ENCODE measurements at places on chromosomes 12 and 14.

DNA sequence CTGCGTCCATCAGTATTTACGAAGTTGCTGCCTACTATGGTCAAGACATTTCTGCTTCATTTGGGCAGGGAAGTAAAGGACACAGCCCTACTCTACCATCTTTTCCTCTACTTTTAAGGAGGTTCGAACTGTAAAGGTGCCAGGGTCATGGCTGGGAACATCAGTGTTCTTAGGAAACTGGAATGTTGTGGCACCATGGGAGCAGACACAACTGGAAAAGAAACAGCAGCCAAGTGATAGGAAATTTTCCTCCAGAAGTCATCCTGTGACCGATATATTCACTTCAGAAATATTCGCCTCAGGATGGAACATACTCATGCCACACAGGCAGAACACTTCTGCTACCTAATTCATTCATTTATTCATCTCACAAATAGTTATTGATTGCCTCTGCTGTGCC, 104.4 kb downstream of the ETV6 start:
- DNase-seq, result no peak

DNA sequence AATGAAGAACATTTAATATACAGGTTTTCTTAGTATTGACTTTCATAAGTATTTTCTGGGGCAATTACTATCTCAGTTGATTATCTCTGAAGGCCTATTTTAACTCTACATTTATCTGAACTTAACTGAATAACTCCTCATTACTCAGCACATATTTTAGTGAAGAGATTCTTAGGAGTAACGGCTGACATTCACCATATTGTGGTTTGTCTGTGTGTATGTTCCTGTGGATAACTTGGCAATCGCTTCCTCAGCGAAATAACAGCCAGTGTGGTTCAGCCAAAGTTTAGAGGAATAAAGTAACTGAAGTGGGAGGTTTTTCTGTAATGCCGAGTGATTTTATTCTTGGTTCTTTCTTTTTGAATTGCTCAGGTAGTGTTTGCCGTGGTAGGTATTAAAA, 168.0 kb downstream of the RAD51B start:
- no peak for DNase-seq

GRCh38 chr14:77041881-77042545, 13.5 kb upstream of the IRF2BPL start:
- DNase-seq, result no peak

DNA sequence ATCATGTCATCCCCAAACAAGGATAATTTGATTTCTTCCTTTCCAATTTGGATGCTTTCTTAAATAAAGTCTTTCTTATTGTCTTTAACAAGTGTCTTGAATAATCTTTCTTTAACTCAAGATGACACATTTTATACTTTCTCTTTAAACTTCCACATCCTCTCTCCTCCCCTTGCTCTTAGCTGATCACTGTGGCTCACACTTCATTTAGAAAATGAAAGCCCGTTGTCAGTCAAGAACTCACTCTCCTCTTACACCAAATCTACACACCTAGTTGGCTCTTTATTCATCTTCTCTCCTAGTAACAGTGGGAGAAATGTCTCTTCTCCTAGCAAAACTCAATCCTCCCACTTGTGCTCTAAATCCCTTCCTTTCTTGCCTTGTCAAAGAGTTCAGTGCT, 10.4 kb upstream of the RMST start:
- no peak for DNase-seq

DNA sequence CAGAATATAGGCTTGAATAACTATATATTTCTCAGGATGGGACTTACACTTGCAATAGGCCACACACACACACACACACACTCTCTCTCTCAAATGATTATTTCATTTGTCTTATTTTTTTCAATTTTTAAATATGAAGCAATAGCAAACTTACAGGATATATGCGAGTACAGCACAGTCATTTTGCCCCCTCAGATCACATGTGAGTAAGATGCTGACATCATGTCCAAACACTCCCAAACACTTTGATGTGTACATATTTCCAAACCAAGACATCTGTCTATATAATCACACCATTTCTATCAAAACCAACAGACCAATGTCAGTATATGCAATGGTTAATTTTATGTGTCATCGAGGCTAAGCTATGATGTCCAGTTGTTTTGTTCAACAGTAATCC, 1535.9 kb upstream of the FLRT2 start:
- DNase-seq, result no peak

Data from stimulated activated CD4-positive, alpha-beta T cell treated with anti-CD3 and anti-CD28 coated beads, Interleukin-15, amount 100 ng/mL, for 1 hour (primary cell).